ENCODE measurements at places on chromosomes 12 and 14. TPM values are rescaled to one million over a fixed set of nuclear protein-coding genes. Genes with fewer than 3 reads are reported as not detected.

- DNase-seq = no peak
Observed at GRCh38 chr12:79934281-79935020, 446 bp downstream of the PPP1R12A start.

GRCh38 chr14:94394025-94394493 lies 5.7 kb upstream of the SERPINA1 start:
- DNase-seq = no peak

DNA sequence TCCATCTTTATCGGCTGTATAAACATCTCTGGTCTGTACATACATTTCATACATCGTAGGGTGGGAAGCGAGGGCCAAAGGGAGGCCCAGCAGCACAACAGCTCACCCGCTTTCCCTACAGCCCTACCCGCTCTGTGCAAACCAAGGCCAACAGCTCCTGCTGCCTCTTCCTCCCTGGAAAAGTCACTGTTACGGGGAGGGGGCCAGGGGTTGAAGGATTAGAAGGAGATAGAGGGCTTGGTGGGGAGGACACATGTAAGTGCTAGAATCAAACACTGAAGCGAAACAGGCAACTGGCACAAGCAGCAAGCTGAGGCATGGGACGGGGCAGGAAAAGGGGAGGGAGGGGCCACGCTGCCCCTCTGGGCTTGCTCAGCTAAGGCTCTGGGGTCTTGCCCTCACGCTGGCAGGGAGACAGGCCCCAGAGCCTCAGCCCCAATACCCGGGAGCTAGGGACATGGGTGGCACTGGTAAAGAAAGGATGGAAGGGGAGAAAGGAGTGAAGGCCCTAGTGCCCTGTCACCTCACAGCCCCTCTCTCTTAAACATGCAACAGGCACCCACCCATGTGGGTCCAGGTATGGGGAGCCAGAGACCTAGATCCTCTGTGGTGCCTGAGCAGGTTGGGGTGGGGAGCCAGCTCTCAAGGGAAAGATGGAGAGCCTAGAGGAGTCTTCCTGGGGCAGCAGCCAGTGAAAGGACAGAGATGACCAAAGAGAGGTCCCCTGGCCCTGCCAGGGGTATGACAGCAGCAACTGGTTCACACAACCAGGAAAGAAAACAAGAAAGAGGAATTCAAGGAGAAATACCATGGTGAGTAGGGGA lies 14.4 kb downstream of the SPRYD3 start:
- DNase-seq = no peak

- DNase-seq = no peak
Observed at GRCh38 chr14:96139169-96139568, 65.5 kb upstream of the BDKRB2 start.

- DNase-seq = no peak
Observed at GRCh38 chr14:105247026-105247425, 1.3 kb upstream of the BTBD6 start.

DNA sequence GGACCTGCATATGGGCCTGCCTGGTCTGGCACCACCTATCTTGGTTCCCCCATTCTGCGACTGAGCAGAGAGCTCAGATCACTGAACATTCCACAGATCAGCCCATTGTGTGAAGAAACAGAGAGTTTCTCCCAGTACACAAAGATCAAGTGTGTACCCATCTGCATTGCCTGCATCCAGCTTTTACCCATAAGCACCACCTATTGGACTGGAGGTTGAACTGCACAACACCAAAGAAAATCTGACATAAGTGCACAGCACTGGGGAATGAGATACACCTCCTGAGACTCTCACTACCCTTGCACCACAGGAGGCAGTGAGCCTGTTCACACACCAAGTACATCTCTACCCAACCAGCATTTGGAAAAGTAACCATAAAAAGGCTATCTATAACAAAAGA lies 362.6 kb upstream of the CLEC14A start:
- DNase-seq = no peak

DNA sequence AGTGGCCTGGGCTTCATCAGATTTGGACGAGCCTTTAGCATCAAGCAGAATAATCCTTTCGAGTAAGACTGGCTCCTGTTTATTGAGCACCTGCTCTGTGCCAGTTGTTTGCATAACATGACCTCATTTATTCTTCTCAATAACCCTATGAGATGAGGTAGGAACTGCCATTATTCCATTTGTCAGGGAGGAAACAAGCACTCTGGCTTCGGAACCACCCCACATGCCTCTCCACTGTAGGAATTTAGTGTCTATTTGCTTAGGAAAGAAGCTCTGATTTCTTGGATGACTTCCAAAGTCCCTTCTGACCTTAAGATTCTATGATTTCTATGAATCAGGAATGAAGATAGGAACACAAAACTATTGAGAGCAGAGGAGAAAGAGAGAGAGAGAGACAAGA lies 11.0 kb downstream of the SAMD4A start:
- no peak for DNase-seq

GRCh38 chr12:51122844-51123243 lies 39.4 kb upstream of the CSRNP2 start:
- DNase-seq = no peak

The TAS2R10 gene
- not detected for polyA plus RNA-seq

The HEATR5A gene
- 5.6 TPM for polyA plus RNA-seq

The RTN1 gene
- polyA plus RNA-seq = 0.34 TPM
